ENCODE measurements at places on chromosomes 5 and 9.

GRCh38 chr5:81825237-81825636, 74.3 kb upstream of the SSBP2 start:
- DNase-seq, result no peak

GRCh38 chr9:93307468-93308157, 123.7 kb downstream of the WNK2 start:
- no peak for DNase-seq

- DNase-seq, result no peak
Measured at GRCh38 chr9:99350461-99350860, 128.4 kb downstream of the SEC61B start.

DNA sequence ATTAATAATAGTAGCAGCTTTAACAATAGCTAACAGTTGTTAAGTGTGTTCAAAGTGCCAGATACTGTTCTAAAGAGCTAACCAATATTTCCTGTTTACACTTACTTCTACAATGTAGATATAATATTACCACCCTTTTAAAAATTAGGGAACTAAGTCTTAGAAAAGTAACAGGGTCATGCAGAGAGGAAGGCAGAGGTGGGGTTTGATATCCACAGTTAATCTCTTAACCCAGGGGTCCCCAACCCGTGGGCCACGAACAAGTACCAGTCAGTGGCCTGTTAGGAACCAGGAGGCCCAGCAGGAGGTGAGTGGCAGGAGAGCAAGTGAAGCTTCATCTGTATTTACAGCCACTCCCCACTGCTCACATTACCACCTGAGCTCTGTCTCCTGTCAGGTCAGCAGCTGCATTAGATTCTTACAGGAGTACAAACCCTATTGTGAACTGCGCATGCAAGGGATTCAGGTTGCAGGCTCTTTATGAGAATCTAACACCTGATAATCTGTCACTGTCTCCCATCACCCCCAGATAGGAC, 89.1 kb downstream of the ACTL7B start:
- no peak for DNase-seq

DNA sequence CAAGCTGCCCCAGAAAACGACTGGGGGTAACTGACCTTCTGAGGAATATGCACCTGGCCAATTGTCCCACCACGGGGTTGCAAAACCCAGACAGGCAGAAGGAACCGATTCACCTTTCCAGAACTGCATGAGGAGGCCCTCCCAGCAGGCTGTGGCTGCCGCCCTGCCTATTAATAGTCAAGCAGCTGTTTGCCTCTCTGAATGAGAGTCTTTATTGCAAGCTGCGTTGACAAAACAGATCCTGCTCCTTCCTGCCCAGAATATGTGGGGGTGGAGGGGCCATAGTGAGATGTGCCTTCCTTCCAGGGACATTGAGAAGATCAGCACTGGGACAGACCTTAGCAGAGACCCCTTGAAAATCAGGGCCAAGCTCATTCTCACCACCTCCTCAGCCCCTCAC, 18.3 kb upstream of the TCOF1 start:
- no peak for DNase-seq

DNA sequence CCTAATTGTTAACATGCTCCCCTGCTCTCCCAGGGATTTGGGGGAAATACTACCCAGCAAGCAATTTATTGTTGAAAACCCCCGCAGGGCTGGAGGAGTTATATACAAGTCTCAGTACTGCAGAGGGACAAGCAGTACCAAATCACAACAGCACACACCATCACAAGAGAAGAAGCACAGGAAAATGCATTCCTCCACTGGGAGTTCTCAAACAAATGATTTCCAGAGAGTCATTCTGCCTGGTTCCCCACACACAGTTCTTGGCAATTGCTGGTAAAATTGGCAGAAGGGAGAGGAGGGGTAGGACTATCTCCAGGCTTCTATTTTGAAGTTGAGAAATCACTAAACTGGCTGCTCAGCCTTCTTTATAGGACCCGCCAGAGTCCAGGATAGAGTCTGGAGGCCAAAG, 16.8 kb downstream of the SIL1 start:
- DNase-seq, result no peak

GRCh38 chr9:124526174-124526573, 19.0 kb upstream of the NR5A1 start:
- no peak for DNase-seq

DNA sequence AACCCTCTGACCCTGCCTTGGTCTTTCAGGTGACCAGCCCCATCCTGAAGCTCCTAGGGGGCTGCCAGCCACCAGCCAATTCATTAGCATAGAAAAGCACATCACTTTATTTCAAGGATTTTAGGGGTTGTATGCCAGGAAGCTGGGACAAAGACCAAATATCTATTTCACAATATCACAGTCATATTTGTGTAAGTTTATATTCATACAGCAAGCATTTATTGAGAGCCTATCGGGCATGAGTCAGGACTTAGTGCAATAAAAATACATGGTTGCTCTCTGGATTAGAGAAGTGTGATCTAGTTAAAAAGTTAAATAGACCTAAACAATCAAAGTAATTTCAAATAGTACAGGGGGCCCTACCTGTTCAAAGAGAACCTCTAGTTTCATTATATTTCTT, 113.8 kb downstream of the ERCC6L2 start:
- DNase-seq, result no peak

DNA sequence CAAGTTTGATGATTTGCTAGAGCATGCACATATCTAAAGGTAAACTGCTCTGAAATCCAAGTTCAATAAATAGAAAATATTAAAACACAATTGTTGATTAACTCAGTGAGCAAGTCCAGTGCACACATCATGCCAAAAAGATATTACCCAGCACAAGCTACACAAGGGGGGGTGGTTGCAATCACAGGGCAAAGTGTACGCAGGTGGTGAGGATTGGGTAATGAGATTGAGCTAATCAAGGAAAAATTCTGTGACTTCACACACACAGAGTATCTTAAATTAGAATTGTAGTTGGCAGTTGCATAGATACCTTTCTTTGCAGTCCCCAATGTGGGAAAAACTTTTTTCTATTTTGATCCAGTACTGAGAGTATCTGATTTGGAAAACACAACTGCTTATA, 156.1 kb upstream of the NTRK2 start:
- no peak for DNase-seq

- no peak for DNase-seq
Measured at GRCh38 chr9:29325894-29326293, 1752.6 kb upstream of the C9orf72 start.

- DNase-seq, result no peak
Measured at GRCh38 chr5:163880302-163880701, 374.9 kb downstream of the MAT2B start.

GRCh38 chr5:169875091-169875728, 105.1 kb downstream of the INSYN2B start:
- no peak for DNase-seq

DNA sequence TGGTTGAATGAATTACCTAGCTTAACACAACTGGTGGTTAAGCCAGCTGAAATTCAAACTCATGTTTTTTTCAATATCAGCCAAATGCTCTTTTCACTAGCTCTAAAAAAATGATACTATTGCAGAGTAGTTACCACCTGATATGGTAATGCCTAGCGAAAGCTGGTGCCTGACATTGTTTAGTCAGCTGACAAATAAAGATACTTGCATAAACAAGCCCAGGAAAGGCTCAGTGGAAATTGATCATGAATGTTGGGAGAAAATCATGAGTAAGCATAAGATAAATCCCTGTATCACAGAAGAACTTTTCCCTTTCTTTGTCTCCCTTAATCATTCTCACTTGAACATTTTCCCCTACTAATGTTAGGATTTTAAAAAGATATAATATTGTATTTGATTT, 54.6 kb downstream of the FGF10 start:
- DNase-seq, result no peak

- no peak for DNase-seq
Measured at GRCh38 chr5:76926329-76927105, 26.3 kb upstream of the CRHBP start.

GRCh38 chr9:76557674-76558225, 98.8 kb downstream of the GCNT1 start:
- no peak for DNase-seq

DNA sequence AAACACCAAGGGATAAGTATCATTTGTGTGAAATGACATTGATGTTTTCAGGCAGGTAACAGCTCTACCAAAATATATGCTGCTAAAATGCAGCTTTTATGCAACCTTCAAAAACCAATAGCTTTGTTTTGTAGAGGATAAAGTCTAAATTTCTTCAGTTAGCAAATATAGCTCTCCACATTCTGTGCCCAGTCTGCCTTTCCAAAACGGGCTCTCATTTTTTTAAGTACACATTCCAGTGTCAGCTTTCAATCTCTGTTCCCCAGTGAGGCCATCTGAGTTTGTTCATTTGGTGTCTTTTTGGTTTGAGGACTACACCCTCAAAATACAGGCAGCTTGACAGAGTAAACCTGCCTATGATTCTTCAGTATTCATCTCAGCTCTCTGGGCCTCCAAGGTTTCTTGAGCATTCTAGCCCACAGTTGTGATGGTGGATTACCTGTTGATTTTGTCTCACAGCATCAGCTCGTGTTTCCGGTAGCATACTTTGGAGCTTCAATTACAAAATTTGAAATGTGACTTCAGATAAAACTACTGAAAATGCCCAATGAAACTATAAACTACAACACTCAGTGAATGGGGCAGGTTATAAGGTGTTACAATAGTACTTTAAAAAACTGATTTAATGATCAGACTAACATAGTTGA, 55.7 kb downstream of the NR3C1 start:
- DNase-seq, result no peak

- no peak for DNase-seq
Measured at GRCh38 chr9:3842839-3843238, 317.0 kb upstream of the RFX3 start.

DNA sequence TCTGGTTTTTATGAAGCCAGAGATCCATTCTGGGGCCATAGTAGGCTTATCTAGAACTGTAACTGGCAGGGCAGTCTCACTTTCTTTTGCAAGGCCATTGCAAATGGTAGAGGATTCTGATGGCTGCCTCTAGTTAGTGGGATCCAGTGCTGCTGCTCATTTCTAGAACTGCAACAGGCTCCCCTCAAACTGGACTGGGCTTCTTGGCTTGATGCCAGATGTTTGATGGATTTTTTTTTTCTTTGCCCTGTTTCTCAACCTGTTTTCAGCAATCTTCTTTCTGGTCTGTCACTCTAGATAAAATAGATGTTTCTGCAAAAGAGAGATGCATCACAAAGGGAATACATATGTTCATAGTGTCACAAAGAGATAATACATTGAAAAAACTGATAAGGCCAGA, 11.9 kb downstream of the CARTPT start:
- no peak for DNase-seq

- no peak for DNase-seq
Measured at GRCh38 chr5:106418196-106418595, 1252.5 kb downstream of the EFNA5 start.

GRCh38 chr9:137722481-137722880, 103.7 kb downstream of the EHMT1 start:
- no peak for DNase-seq

DNA sequence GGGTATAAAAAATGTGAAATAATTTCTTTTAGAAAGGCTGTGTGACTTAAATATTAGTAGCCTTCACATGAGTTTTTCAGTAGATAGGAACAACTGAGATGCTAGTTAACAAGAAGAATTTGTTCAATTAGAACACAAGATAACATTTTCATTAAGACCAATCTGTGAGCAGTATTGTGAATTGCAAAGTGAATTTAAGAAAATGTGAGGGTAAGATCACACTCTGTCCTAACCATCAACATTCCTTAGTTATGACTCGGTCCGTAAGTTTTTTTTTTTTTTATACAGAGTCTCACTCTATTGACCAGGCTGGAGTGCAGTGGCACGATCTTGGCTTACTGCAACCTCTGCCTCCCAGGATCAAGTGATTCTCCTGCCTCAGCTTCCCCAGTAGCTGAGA, 180.2 kb upstream of the EGFLAM start:
- DNase-seq, result no peak

DNA sequence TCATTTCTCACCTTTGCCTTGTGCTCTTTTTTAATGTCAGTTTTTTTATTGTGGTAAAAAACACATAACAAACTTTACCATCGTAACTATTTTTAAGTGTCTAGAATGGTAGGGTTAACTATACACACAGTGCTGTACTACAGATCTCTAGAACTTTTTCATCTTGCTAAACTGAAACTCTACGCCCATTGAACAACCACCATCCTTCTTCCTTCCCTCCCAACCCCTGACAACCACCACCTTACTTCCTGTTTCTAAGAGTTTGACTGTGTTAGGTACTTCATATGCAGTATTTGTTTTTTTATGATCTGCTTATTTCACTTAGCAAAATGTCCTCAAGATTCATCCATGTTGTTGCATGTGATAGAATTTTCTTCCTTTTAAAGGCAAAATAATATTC, 54.9 kb downstream of the PSAT1 start:
- DNase-seq, result no peak

DNA sequence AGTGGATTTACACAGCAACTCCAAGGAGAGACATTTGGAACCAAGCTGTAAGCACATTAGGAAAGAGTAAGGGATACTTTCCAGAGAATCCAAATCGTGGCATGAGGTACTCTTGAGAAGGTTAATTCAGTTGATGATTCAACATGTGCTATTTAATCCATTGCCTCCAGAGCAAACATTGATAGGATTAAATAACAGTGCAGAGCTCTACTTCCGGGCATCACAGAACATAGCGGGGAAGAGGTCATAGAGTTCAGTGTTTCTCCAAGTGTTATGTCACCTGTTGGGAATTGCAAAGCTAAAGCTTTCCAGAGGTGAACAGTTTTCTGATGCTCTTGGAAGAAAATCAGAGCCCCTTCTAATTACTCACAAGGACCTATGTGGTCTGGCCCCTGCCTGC, 127.5 kb downstream of the PPP2R2B start:
- no peak for DNase-seq

- DNase-seq, result no peak
Measured at GRCh38 chr9:3719286-3719685, 193.5 kb upstream of the RFX3 start.

GRCh38 chr9:19102181-19102630, 498 bp downstream of the HAUS6 start:
- no peak for DNase-seq

- no peak for DNase-seq
Measured at GRCh38 chr9:126692759-126693427, 79.2 kb downstream of the LMX1B start.

- DNase-seq, result no peak
Measured at GRCh38 chr9:107633406-107633805, 143.8 kb upstream of the KLF4 start.

- DNase-seq, result no peak
Measured at GRCh38 chr9:109403766-109404320, 83.0 kb upstream of the EPB41L4B start.

DNA sequence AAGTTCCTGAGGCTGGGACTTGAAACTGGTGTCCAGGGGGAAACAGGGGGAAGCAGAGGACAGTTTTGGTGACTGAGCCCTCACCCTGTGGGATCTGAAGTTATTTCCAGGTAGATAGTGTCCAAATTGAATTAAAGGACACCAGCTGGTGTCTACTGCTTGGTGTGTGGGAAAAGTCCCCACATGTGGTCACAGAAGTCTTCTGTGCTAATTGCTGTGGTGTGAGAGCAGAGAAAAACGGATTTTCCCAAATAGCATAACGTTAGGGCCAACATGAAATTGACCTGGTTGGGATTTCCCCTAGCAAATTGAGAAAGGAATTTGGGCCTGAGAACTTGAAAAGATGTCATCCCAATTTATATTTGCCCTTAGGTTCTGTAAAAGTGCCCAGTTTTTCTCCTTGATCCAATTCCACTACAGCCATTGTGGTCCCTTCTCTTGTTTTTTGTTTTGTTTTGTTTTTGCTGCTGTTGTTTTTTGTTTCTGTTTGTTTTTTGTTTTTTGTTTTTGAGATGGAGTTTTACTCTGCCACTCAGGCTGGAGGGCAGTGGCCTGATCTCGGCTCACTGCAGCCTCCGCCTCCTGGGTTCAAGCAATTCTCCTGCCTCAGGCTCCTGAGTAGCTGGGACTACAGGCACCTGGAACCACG, 5.6 kb upstream of the STARD4 start:
- DNase-seq, result no peak

All from D721Med (cell line).